ENCODE measurements at places on chromosomes 12 and 14. TPM values are rescaled to one million over a fixed set of nuclear protein-coding genes. Genes with fewer than 3 reads are reported as not detected.

GPR84 gene
- not detected for total RNA-seq

LMBR1L gene
- total RNA-seq = 33.9 TPM

AQP2 gene
- total RNA-seq = not detected

AVPR1A gene
- 0.24 TPM for total RNA-seq

CD27 gene
- total RNA-seq = not detected

TOMM20L gene
- total RNA-seq = not detected
